ENCODE measurements at places on chromosomes 16 and 17.

- no peak for DNase-seq
Observed at GRCh38 chr17:61997664-61998063, 67.4 kb downstream of the MED13 start.

- DNase-seq = no peak
Observed at GRCh38 chr17:17560167-17560566, 31.3 kb downstream of the PEMT start.

GRCh38 chr16:47565454-47565853, 104.3 kb downstream of the PHKB start:
- no peak for DNase-seq

DNA sequence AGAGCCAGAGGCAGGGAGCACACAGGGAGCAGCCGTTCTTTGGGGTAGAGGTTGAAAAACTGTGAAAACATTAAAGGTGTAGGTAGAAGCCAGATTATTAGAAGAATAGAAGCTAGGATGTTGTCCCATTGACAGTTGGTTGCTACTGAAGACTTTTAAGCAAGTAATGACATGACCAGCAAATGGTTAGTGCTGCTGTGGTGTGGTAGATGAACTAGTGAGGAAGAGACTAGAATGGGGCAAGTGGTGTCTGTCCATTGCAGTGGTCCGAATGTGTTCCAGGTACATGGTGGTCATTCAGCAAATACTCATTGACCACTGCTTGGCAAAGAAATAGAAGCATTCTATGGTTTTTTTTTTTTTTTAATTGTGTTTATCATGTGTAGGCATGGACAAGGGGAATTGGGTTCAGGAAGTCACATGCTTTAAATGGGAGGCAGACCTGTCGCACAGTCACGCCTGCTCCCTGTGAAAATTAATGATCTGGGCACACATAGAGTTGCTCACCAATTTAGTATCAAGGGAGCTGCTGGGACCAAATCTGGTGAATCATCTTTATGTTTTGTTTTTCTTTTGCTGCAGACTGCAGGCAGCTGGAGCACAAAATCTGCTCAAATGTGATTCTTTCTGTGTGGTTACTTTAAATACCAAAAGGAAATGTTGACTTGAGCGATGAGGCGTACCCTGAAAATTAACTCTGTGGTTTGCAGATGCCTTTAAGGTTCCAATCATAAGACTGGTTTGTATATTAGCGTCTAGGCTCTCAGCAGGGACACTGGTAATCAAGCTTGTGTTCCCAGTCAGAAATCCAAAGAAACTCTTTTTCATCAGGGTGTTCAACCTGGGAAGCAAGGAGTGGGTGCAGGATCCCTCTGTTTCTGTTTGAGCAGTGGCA, 30.7 kb downstream of the YPEL2 start:
- DNase-seq = no peak

- DNase-seq = no peak
Observed at GRCh38 chr17:57490111-57490845, 234.0 kb downstream of the MSI2 start.
